ENCODE measurements at places on chromosomes 16 and 17. TPM values are rescaled to one million over a fixed set of nuclear protein-coding genes. Genes with fewer than 3 reads are reported as not detected.

Gene ATP2C2
- not detected for total RNA-seq

Gene AIPL1
- total RNA-seq, result not detected

Gene KLHL11
- total RNA-seq, result 19.1 TPM

Gene PRSS53
- total RNA-seq, result 4.4 TPM

DNA sequence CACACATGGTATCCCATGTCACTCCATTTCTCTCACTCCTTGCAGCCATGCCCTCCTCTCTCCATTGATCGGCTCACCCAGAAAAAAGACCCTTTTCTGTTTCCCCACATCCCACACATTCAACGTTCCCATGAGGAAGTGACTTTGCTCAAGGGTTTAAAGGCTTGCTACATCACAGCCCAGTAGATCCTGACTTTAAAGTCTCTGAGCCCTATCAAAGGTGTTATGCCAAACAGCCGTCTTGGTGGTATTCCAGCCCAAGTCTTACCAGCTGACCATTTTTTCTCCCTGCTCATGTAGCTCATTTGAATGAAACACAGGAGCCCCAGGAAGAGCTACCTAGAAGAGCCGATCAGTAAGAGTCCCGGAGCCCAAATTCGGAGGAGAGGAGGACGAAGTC, 7.4 kb upstream of the TXNDC11 start:
- no peaks in the 10 kb centered on the region for H3K4me1 ChIP-seq
- H3K27ac ChIP-seq, result no peak overlapping the region
- no peaks in the 10 kb centered on the region for H3K27me3 ChIP-seq
- H3K36me3 ChIP-seq, result peaks cover 89% of the 10 kb centered on the region

DNA sequence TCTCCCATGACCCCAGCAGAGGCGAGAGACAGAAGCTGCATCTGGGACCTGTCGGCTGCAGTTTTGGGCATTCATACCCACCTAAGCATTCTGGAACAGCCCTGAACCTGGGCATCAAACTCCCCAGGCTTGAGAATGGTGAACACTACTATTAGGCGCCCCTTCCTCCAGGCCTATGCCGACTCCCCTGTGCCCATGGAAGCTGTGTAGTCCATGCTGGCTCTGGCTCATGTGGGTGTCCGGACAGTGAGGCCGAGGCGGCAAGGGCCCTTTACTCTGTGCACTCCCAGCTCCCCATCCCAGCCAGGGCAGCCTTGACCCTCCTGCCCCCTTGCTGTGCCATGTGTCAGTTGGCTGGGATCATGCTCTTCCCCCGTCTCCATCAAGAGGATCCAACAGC, 89.0 kb upstream of the TOB1 start:
- H3K27me3 ChIP-seq, result no peaks in the 10 kb centered on the region
- H3K4me1 ChIP-seq, result peaks cover 44% of the 10 kb centered on the region
- no peak overlapping the region for H3K4me3 ChIP-seq
- H3K27ac ChIP-seq, result no peak overlapping the region
- no peak for DNase-seq

DNA sequence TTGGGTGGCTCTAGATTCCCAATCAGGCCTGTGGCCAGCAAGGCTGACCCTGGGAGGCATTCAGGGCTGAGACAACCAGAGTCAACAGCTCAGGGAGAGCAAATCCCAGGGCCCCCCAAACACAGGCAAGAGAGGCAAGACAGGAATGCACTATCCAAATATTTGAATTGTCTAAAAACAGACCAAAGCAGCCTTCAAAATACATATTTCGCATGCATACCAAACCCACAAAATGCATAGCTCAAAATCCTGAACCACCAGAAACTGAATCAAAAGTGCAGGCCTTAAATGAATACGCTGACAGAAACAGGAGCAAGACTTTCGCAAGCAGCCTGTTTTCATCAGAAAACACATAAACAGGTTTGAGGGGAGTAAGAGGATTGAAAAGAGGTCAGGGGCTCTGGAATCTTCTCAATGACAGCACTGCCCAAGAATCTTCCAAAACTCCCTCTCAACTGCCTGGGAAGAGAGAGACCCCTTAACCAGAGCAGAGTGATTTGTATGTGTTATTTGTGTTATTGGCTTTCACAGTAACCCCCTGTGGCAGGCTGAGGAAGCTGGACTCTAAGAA, 213.6 kb upstream of the CDH5 start:
- no peak overlapping the region for H3K27ac ChIP-seq
- H3K27me3 ChIP-seq, result no peaks in the 10 kb centered on the region
- DNase-seq, result no peak
- no peaks in the 10 kb centered on the region for H3K36me3 ChIP-seq
- H3K4me1 ChIP-seq, result no peaks in the 10 kb centered on the region

DNA sequence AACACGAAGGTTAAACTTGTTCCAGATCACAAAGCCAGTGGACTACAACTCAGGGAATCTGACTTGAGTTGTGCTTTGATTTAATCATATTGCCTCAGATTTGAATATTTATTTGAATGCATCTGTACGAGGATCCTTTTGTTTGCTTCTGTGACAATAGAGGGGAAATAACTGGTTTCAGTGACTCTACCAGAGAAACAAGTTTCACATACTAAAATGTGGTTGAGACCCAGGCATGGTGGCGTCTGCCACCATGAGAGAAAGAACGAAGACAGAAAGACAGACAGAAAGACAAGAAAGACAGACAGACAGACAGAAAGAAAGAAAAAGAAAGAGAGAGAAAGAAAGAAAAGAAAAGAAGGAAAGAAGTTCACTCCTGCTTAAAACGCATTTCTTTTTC, 24.0 kb downstream of the YWHAE start:
- no peaks in the 10 kb centered on the region for H3K27me3 ChIP-seq
- peaks cover 39% of the 10 kb centered on the region for H3K4me1 ChIP-seq
- no peak overlapping the region for H3K27ac ChIP-seq
- no peak overlapping the region for H3K4me3 ChIP-seq

GRCh38 chr17:15081008-15081407, 184.1 kb downstream of the PMP22 start:
- H3K27me3 ChIP-seq, result peaks cover 71% of the 10 kb centered on the region
- H3K36me3 ChIP-seq, result peaks cover 6% of the 10 kb centered on the region
- no peak overlapping the region for H3K27ac ChIP-seq
- H3K4me1 ChIP-seq, result no peaks in the 10 kb centered on the region
- no peak for DNase-seq

DNA sequence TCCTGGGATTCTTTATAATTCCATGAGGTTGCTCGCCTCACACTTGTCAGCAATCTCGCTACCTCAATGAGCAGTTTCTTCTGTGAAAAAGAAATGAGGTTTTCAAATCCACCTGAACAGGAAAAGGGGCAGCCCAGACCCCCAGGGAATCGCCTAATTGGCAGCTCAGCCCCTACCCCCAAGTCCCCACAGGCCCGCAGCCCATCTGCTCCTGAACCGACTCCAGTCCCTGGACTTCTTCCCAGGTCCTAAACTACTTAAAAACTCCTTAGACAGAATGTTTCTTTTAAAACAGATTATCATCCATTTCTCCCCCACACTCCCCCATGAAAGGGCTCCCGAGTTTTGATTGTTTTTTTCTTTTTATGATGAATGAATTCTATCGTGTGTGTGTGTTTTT, 89.8 kb downstream of the PMP22 start:
- H3K4me3 ChIP-seq, result no peak overlapping the region
- peaks cover 11% of the 10 kb centered on the region for H3K4me1 ChIP-seq
- H3K27me3 ChIP-seq, result peaks cover 27% of the 10 kb centered on the region
- no peak overlapping the region for H3K27ac ChIP-seq

DNA sequence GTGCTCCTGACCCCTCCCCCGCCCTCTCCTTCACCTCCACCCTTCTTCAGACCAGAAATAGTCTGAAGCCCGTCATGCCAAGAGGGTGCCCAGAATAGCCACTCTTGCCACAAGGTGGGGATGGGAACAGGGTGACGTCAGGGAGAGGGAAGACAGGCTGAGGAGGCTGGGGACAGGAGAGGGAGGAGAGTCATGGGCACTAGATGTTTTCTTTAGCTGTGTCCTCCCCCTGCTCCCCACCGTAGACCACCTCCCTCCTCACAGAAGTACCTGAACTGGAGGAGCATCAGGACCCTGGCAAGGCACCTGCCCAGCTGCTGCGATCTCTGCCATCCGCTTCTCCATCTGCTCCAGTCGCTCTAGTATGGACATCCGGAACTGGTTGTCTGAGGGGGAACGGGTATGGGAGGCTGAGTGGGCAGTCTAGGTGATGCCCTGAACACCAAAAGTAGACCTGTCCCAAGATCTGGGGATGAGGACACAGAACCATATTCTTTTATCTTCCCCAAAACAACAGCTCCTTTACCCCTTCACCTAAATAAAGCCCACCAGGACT, 6.6 kb upstream of the SPAG7 start:
- peaks cover 78% of the 10 kb centered on the region for H3K36me3 ChIP-seq
- H3K4me3 ChIP-seq, result no peak overlapping the region
- H3K27me3 ChIP-seq, result no peaks in the 10 kb centered on the region
- DNase-seq, result no peak
- H3K4me1 ChIP-seq, result peaks cover 15% of the 10 kb centered on the region
- no peak overlapping the region for H3K27ac ChIP-seq

DNA sequence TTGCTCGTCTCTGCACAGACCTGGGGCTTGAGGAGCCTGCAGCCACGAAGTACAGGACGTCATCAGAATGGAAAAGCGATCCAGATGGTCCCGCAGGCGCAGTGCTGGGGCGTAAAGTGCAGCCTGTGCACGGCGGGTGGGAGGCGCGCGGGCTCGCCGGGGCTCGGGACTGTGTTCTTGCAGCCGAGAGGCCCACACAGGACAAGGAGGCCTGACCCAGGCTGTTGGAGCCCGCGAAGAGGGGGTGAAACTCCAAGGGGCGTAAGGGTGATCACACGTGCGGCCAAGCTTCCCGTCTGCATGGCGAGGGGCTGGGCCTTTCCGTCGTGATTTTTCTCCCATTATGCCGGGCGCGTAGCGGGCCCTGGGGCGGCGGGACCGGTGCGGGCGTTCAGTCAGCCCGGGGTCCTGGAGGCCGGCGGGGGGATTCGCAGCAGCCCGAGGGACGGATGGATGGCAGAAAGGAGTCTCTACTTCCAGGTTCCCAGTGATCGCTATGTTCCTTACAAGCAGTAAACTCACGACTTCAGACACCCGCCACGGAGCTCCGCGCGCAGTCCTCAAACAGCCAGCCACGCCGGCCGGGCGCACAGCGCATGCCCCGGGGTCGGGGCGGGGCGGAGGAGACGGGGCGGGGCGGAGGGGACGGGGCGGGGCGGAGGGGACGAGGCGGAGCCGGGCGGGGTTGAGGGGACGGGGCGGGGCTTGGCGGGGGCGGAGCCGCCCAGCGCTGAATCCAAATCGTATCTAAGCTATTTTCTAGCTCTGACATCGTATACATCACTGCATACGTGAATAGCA, 141.0 kb upstream of the KCNJ18 start:
- peaks cover 19% of the 10 kb centered on the region for H3K4me1 ChIP-seq
- peaks cover 14% of the 10 kb centered on the region for H3K36me3 ChIP-seq
- DNase-seq, result peak; percentile 77
- H3K4me3 ChIP-seq, result peak overlapping the region; percentile 79

DNA sequence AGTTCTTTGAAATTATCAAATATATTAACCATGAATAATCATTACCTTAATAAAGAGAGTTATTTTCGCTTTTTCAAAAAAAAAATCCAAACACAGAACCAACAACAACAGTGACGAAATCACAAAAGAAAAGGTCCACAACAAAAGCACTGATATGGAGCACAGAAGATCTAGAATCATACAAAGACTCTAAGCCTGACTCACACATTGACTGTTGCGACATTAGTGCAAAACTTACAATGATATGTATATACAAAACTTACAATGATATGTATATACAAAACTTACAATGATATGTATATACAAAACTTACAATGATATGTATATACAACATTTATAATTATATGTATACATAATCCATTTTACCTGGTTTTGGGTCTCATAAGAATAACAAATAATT, 117.7 kb downstream of the USP22 start:
- H3K27me3 ChIP-seq, result no peaks in the 10 kb centered on the region
- no peak overlapping the region for H3K27ac ChIP-seq
- peak; percentile 52 for DNase-seq
- H3K36me3 ChIP-seq, result no peaks in the 10 kb centered on the region
- H3K4me3 ChIP-seq, result no peak overlapping the region

DNA sequence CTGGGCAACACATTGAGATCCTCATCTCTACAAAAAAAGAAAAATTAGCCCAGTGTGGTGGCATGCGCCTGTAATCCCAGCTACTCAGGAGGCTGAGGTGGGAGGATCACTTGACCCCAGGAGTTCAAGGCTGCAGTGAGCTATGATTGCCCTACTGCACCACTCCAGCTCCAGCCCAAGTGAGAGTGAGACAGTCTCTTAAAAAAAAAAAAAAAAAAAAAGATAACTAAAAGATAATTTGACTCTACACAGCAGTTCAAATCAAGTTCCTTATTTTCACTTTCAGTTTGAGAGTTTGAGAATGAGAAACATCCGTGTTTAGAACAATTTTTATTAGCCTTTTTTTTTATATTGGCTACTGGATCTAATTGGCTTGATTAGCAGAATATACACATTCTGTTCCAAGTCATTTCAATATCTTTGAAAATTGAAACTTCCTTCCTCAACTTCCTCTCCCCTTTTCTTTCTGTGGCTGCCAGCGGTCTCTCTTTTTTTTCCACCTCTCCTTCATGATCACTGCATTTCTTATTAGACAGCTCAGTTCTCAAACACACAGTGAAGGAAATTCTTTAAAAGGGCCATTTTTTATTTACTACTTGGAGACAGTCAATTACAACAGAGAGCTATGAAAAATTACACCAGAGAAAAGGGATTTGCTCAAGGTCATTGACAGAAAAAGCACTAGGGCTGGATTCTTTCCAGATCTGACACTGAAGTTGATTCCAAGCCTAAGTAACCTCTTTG, 4.5 kb upstream of the ACSF2 start:
- DNase-seq, result no peak
- peaks cover 3% of the 10 kb centered on the region for H3K36me3 ChIP-seq
- no peak overlapping the region for H3K27ac ChIP-seq

- DNase-seq, result no peak
- H3K4me3 ChIP-seq, result peak overlapping the region; percentile 68
- H3K36me3 ChIP-seq, result peaks cover 9% of the 10 kb centered on the region
- H3K4me1 ChIP-seq, result peaks cover 6% of the 10 kb centered on the region
These were observed 1.2 kb upstream of the GLIS2 start for GRCh38 chr16:4314532-4315185.

GRCh38 chr16:89324056-89325010, 106.8 kb downstream of the ZNF778 start:
- peaks cover 45% of the 10 kb centered on the region for H3K36me3 ChIP-seq
- H3K4me1 ChIP-seq, result peaks cover 72% of the 10 kb centered on the region
- DNase-seq, result no peak
- peak overlapping the region; percentile 71 for H3K27ac ChIP-seq

GRCh38 chr16:69925311-69925710, 25.8 kb upstream of the CLEC18A start:
- no peaks in the 10 kb centered on the region for H3K27me3 ChIP-seq
- H3K4me1 ChIP-seq, result no peaks in the 10 kb centered on the region
- H3K4me3 ChIP-seq, result no peak overlapping the region
- no peaks in the 10 kb centered on the region for H3K36me3 ChIP-seq
- no peak overlapping the region for H3K27ac ChIP-seq

- H3K4me1 ChIP-seq, result peaks cover 25% of the 10 kb centered on the region
- peak overlapping the region; percentile 50 for H3K27ac ChIP-seq
- H3K4me3 ChIP-seq, result no peak overlapping the region
- no peaks in the 10 kb centered on the region for H3K27me3 ChIP-seq
- no peak for DNase-seq
These were observed 6.9 kb upstream of the VPS53 start for GRCh38 chr17:721540-721937.

Measured in MCF 10A (cell line).